ENCODE measurements at places on chromosomes 12 and 14. TPM values are rescaled to one million over a fixed set of nuclear protein-coding genes. Genes with fewer than 3 reads are reported as not detected.
A peak's percentile ranks its signal among the peaks of the same experiment; 100 is the strongest.

DNA sequence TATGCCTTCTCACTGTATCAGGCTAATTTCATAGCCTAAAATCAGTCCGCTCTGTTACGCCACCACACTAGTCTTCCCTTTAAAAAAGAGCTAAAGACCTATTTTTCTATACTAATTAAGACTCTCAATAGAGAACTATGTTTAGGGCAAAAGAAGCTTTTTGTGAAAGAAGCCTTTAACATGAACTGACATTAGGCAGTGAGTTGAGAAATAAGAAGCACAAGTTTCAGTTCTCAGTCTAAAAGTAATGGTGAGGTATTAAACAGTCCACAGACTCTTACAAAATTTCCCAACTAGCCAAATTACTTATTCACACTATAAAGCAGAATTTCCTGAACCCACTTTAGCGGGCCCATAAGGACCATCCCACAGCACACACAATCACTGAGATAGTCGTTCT, 93.7 kb downstream of the SOX5 start:
- DNase-seq = no peak
- H3K27ac ChIP-seq = no peak overlapping the region
- H3K4me3 ChIP-seq = no peak overlapping the region

Gene CLSTN3
- total RNA-seq = 134 TPM

- peaks cover 4% of the 10 kb centered on the region for H3K27me3 ChIP-seq
- no peaks in the 10 kb centered on the region for H3K36me3 ChIP-seq
- no peak overlapping the region for H3K27ac ChIP-seq
- DNase-seq = no peak
- H3K4me3 ChIP-seq = no peak overlapping the region
Observed at GRCh38 chr12:131057211-131057721, 103.6 kb downstream of the ADGRD1 start.

GRCh38 chr12:104276273-104277131, 27.0 kb upstream of the EID3 start:
- H3K27ac ChIP-seq = no peak overlapping the region
- peaks cover 4% of the 10 kb centered on the region for H3K4me1 ChIP-seq
- H3K27me3 ChIP-seq = peaks cover 3% of the 10 kb centered on the region
- no peak for DNase-seq

- H3K27ac ChIP-seq = peak overlapping the region; percentile 58
- peaks cover 6% of the 10 kb centered on the region for H3K4me1 ChIP-seq
- no peaks in the 10 kb centered on the region for H3K27me3 ChIP-seq
- no peaks in the 10 kb centered on the region for H3K36me3 ChIP-seq
Observed at GRCh38 chr12:16118586-16118985, 158.9 kb downstream of the SLC15A5 start.

Gene YEATS4
- total RNA-seq = 16.8 TPM

Data from endothelial cell (in vitro differentiated cells).